ENCODE measurements at places on chromosomes 3 and 15.

- no peak for DNase-seq
Observed at GRCh38 chr3:85259748-85260147, 301.0 kb downstream of the CADM2 start.

DNA sequence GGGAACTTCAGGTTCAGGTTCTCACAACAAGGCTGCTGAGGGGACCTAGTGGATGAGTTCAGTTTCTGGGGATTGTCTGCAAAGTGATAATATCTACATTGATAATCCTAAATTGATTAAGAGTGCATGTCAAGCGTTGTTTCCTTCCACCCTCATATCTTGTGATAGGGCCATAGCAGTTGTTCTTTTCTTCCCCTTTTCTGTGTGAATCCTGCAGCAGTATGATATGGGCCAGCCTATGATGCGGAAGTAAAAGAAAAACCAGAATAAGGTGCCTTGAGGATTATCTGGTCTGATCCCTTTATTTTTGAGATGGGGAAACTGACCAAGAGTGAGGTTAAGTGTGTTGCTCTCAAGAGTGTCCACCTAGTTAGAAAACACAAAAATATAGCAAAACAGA lies 86.2 kb downstream of the MITF start:
- DNase-seq, result no peak

DNA sequence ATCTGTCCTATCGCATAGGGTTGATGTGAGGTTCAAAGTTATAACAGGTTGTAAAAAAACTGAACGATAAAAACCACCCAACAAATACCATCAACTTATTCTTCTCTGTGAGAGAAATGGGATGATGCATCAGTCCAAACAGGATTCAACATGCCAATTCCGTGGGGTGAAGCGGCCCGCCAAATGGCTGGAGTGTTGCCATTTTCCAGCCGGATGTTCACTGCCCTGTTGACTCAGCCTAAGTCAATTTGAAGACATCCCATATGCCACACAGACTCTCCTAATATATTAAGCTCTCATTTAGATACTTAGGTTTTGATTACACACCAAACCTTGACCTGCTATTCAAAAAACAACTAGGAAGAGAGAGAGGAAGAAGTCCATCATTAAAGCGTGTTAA lies 311.1 kb downstream of the VPS13C start:
- no peak for DNase-seq

DNA sequence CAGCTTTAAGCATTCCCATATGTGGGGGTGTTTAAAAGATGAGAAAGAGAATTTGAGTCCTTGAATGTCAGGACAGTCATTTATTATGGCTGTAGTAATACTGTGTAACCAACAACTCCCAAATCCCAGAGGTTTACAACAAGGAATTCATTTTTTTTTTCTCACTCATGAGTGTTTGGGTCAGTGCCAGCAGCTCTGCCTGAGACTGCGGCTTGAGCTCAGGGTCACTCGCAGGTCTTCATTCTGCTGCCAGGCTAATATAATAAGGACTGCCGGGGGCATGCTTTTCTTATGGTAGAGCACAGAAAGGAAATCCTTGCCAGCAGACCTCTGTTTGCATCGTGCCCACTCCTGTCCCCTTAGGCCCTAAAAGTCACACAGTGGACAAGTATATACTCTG lies 277.9 kb upstream of the LMCD1 start:
- DNase-seq, result no peak

GRCh38 chr3:161848376-161848775 lies 351.8 kb downstream of the OTOL1 start:
- no peak for DNase-seq

- no peak for DNase-seq
Observed at GRCh38 chr3:153052096-153052460, 109.9 kb upstream of the RAP2B start.

DNA sequence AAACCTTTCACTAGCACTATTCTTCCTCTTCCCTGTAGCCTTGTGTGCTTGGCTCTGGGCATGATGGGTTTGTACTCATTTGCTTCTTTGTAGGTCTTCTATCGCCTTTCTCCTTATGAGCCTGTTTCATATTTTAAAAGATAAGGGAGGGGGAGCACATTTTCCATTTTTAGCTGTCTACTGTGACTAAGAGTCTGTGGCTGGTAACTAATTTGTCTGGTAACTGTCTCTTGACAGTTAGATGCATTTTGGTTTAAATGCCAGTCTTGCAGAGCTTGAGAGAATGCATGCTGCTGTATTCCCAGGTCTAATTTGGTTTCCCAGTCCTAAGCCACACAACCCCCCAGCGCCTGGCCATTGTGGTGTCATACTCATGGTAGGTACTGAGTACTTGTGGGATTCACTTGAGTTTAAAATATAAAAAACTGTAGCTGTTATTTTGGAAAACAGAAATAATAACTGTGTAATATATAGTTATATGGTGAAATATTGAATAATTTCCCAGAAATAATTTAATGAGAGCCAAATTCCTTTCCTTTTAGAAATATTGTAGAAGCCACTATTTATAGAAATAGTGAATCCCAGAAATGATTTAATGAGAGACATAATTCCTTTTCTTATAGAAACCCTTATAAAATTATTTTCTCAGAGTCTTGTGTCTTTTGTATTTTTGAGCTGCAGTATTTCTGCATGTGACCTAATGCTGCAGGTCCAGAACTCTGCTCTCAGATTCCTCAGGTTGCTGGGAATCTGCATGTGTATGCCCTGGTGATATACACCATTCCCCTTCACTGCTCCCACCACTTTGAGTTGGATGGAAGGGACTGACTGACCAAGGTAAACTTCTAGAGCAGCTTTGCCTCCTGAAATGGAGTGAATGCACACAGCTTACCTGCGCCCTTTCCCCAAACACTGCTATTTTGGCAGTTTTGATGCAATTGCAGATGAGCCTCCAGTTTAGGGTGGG lies 13.9 kb upstream of the GPR171 start:
- no peak for DNase-seq

DNA sequence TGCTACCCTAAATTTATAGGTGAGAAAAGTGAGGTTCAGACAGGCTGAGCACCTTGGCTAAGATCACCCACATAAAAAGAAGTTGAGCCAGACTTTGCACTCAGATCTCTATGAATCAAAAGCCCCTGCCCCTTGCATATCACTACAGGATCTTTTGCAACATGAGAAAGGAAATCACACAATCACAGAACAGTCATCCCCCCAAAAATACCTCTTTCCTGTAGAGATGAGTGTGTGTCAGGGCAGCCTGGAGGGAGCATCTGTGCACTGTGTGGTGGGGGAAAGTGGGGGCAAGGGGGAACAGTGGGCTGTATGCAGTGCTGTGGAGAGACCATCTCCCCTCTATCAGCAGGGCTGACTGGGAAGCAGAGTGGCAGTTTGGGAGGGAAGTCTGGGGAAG lies 46.6 kb downstream of the EPHB3 start:
- no peak for DNase-seq

- DNase-seq, result no peak
Observed at GRCh38 chr3:124520970-124521369, 209.3 kb upstream of the UMPS start.

DNA sequence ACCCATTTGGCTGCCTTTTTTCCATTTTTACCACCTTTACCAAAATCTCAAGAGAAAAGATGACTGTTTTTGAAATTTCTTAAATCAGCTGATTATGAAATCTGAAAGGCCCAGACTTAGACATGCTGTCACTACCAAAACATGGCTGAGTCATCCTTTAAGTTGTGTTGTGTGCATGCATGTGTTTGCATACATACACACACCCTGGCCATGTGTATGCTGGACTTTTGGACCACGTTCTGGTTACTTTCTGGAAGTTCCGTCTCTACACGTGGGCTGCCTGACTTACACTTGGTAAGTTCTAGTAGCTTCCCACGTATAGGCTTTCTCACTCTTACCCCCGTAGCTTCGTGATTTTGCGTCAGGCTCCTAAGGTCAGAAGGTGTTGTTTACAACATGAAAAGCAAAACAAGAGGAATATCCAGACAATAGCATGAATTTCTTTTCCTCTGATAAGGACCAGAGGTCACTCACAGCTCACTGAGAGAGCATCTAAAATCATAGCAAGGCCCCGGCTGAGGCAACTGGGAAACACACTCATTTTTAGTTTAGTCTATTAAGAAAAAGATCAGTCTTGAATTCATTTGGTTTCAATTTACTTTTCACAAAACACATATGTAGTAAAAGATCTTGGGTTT lies 62.4 kb downstream of the COL8A1 start:
- no peak for DNase-seq

- DNase-seq, result no peak
Observed at GRCh38 chr3:49327485-49327884, 12.4 kb downstream of the USP4 start.

- DNase-seq, result no peak
Observed at GRCh38 chr3:172511783-172512762, 11.2 kb downstream of the TNFSF10 start.

GRCh38 chr3:105783631-105784030 lies 85.2 kb downstream of the CBLB start:
- DNase-seq, result no peak

- no peak for DNase-seq
Observed at GRCh38 chr15:77671362-77672056, 38.8 kb upstream of the LINGO1 start.

DNA sequence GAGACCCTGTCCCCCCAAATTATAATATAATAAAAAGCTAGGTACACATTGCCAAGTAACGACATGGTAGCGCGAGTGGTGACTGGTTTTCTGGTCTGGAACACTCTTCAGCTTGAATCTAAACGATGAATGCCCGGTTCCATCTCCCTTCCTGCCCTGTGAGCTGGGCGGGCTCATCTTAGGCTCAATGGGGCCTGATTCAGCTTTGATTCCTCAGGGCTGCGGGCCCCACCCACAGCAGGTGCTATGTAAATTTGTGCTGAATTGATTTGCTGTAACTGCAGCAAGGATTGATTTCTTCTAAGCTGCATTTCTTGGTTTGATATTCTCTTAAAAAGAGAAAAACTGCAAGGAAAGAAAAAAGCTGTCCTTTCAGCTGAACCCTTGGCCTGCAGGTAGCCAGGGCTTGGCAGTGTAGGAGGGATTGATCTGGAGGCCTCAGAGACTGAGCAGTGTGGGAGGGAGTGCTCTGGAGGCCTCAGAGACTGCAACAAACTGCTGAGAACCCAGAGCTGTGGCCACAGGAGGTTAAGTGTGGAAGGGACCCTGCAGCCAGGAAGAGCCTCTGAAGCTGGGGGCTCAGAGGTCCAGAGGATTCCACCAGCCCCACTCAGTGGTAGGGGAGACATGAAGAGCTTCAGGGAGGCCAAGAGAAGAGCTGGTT lies 231.6 kb downstream of the XXYLT1 start:
- no peak for DNase-seq

DNA sequence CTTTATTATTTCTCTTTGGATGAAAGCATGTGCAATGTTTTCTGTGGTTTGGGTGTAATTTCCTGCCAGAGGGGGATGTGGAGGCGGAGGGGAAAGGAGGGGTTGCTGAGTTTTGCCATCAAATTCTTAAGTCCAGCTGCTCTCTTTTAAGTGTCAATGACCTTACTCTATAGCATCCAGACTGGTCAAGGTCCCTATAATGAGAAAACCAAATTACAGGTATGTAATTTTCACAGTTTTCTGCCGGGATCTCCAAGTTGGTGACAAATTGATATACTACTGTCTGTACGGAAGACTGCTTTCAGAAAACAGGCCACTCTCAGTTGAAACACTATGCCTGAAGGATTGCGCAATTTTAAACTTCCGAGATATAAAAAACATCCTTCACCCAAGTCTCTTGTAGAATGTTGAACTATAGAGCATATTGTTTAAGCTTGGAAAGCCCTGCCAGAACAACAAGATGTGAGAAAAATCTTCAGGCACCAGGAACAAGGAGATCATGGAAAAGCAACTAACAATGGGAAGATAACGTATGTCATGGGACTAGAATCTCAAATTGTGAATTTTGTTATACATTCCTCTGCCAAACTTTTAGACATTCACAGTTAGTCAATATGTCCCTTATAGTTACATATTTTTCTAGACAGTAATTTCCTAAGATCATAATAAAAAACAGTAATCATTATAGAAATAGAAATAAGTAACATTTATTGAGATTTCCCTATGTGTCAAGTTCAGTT lies 300.7 kb upstream of the SATB1 start:
- DNase-seq, result no peak

DNA sequence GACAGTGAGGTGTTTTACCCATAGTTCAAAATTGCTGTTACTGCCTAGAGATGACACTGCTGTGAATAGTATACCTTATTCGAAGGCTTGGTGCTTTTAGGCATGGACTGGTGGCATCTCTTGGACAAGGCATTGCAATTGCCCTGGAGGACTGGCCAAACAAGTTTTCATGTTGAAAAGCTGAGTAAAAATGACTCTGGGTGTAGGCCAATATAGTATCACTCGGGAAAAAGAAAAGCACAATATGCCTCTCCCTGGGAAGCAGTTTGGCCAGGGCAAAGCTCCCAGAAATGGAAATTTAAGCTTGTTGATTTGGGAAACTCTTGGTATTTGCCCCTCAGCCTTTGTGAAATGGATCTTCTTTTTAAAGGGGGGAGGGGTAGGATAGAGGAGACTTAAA lies 54.8 kb downstream of the ZNF609 start:
- DNase-seq, result no peak

DNA sequence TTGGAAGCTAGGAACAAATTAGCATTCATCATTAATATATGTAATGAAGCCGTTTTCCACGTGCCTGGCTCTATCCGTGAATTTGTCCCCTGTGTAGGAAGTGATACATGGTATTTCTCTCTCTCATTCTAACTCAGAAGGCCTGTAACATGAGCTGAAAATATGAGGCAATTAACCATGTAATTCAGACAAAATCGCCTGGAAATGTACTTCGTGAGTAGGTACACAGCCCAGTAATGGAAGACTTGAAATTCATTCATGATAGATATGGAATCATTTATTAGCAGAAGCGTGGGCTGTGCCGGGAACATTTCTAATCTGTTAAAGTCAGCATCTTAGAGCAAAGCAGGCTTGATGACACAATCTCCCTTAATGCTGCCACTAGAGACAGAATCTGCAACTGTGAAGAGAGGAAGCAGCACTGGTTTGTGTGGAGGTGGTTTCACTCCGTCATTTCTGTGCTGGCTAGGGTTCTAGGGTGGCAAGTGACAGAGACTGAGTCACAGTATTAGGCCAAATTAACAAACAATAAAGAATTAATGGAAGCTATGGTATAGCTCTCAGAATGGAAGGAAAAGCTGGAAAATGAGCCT lies 225.0 kb upstream of the PROK2 start:
- DNase-seq, result no peak

DNA sequence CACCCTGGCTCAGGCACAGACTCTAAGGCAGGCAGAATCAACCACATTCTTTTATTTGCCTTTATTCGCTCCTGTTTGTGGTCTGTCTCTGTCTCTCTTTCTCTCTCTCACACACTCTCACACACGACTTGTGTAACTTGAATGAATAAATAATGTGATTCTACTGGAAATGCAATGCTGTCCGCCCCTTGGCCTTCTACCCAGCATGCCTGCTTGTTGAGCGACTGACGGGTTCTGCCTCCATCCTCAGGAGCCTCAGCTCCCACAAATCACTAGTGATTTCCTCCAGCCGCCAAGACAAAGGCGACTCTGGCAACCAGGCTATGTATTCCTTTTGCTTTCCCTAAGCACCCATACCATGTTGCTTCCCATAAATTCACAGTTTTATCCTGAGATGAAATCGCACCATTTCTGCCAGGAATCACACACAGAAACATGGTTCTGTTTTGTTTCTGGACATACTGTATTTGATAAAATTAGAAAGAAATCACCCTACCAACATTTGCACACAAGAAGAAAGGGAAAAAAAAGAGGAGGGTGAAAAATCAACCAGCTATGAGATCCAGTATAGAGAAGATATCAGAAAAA lies 460.8 kb downstream of the MAGI1 start:
- DNase-seq, result no peak

Data from activated CD8-positive, alpha-beta memory T cell treated with anti-CD3 and anti-CD28 coated beads for 24 hours (primary cell).